ENCODE measurements at places on chromosomes 5 and 9. TPM values are rescaled to one million over a fixed set of nuclear protein-coding genes. Genes with fewer than 3 reads are reported as not detected.

Gene BARHL1
- total RNA-seq = not detected

Gene TAF11L10
- total RNA-seq = not detected

Gene SPINK14
- not detected for total RNA-seq

Gene CHD1
- total RNA-seq = 327 TPM

Gene RPP25L
- 5.1 TPM for total RNA-seq

Gene PIP5KL1
- 7.4 TPM for total RNA-seq

Gene TLX3
- total RNA-seq = not detected

DNA sequence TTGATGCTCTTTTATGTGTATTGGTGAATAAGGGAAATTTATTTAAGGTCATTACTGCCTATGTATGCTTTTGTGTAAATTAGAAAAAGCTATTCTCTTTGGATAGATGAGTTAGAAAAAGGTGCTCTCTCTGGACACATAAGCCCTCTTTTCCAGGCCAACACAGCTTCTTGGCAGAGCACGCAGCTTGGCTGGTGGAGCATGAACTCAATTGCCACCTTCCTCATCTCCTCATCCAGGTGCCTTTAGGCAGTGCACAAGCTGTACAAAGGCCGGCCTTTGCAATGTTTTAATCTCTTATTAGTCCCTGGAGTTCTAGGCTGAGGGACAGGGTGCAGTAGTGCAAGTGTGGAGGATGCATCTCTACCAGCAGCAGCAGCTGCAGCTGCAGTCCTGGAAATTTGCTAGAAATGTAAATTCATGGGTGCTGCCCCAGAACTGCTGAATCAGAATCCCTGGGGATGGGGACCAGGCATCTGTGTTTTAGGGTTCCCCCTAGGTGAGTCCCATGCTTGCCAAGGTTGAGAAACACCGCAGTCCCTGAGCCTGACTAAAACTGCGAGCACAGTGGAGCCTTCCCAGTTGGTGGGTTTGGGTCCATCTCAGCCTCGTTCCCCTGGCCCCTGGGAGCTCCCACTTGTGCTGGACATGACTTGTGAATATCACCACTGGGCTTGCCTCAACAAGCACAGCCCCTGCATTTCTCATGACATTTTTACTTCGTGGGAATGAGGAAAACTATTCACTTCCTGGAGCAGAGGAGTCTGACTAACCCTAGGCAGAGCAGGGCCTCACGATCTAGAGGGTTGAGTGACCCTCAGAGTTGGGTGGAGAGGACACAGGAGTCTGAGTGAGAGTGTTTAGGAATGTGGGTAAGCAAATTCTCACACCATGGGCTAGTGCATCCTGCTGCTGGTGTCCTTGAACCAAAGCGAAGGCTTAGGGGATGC lies 272.3 kb downstream of the ZSWIM6 start:
- DNase-seq = no peak

DNA sequence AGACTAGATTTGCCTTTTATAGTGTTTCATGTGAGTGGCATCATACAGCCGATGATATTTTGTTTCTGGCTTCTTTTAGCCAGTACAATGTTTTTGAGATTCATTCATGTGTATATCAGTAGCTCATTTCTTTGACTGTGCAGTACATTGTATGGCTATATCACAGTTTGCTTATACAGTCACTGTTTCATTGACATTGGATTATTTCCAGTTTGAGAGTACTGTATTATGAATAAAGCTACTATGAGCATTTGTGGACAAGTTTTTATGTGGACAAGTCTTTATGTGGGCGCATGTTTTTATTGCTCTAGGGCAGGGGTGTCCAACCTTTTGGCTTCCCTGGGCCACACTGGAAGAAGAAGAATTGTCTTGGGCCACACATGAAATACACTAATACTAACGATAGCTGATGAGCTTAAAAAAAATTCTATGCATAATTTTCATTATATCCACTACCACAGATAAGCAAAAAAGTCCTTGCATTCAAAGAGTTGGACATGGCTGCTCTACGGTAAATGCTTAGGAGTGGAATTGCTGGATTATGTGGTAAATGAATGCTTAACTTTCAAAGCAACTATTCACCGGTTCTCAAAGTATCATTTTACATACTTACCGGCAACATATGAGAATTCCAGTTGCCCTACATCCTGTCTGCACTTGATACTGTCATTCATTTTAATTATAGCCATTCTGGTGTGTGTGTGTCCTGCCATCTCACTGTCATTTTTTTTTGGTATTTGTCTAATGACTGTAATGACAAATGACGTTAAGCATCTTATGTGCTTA lies 177.8 kb downstream of the RGS3 start:
- no peak for DNase-seq

DNA sequence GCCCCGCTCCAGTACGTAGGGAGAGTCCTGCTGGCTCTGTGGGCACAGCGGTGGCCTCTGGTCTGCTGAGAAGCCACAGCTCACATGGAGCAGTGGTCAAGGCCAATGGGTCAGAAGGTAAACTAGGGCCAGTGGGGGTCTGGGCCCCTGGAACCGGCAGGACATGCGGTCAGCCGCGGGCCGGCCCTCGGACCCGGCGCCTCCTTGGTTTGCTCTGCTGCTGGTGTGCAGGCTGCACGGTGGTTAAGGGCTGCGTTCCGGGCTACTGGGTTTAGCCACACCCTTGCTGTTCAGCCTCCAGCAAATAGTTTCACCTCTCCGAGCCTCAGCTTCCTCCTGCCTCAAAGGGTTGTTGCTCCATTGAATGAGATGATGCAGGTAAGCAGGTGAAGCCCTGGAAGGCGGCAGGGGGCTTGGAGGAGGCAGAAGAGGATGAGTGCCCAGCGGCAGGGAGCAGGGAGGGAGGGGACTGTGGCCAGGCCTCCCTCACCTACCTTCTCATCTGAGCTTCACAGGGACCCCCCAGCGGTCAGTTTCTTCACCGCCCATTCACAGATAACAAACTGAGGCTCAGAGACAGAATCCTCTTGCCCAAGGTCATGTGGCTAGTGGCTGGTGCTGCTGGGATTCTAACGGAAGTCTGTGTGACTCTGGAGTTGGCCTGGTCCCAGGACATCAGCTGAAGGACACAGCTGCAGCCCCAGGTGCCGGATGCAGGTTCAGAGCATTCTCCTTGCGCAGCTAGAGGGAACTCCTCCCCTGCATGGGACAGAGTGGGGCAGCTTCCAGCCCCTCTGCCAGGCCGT lies 3.7 kb upstream of the COL5A1 start:
- DNase-seq = no peak

- DNase-seq = no peak
Observed at GRCh38 chr9:119458068-119458467, 88.8 kb upstream of the BRINP1 start.

DNA sequence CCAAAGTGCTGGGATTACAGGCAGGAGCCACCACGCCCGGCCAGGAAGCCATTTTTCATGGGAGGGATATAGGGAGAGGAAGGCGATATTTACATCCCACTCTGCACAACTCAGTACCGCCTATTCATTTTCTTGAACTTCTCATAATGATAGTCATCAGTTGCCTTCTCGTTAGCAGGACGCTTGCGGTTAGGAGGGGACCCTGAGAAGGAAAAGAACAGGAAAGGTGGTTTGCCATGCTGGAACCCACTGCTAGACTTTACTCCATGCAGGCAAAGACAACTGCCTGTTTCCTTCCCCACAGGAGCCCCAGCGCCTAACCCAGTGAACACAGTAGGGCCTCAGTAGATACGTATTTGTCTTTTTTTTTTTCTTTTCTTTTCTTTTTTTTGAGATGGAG lies 4.1 kb upstream of the TOR1A start:
- DNase-seq = no peak
